ENCODE measurements at places on chromosomes 3 and 15.

GRCh38 chr3:71690341-71690841, 34.8 kb downstream of the EIF4E3 start:
- DNase-seq, result no peak

DNA sequence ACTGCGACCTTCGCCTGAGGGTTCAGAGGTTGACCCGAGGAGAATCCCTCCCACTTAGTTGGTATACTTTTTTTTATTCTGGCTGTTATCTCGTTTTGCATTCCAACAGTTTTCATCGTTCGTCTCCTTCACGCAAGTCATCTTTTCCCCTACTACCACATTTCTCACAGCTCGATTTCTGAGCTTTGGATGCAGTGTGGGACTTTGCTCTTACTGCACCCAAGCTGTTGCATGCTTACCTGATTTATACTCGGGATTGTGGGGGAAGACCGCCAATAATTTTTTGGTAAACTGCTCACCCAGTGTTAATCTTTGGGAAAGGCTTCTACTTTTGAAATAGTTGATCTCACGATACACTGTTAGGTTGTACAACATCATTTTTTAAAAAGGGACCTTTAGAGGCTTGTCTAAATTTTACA, 702 bp downstream of the TBC1D23 start:
- no peak for DNase-seq

DNA sequence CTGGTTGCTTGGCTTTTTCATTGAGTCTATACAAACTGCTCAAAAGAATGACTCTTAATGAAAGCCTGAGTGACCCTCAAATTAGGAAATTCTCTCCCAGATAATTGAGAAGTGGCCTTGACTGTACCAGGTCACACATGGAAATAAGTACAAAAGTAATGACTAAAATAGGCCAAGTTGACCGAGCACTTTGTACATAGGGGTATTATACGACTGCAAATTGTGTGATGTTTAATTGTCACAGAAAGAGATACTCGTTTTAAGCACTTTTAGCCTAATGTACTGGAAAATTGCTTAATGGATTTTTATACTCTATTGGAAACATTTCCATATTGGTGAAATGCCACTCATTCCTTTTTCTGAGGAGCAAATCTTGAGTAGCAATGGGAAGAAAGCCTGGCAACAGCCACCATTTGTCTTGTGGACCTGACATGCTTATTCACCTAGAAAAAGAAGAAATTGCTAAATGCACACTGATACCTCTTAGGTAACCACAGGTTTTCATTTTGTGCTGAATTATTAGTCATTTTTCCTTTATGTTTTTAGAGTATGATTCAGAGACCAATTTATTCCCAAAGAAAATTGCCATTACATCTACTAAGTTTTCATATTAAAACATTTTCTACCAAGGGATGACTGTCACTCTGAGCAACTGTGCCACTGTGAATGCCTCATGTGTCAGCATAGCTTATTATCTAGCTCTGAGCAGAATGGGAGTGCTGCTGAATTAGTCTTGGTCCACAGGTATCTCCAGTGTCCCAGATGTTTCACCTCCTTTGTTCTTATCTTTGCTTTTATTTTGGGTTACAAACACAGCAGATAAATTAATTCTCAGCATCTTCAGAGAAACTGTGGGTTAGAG, 8.9 kb upstream of the PXK start:
- no peak for DNase-seq

DNA sequence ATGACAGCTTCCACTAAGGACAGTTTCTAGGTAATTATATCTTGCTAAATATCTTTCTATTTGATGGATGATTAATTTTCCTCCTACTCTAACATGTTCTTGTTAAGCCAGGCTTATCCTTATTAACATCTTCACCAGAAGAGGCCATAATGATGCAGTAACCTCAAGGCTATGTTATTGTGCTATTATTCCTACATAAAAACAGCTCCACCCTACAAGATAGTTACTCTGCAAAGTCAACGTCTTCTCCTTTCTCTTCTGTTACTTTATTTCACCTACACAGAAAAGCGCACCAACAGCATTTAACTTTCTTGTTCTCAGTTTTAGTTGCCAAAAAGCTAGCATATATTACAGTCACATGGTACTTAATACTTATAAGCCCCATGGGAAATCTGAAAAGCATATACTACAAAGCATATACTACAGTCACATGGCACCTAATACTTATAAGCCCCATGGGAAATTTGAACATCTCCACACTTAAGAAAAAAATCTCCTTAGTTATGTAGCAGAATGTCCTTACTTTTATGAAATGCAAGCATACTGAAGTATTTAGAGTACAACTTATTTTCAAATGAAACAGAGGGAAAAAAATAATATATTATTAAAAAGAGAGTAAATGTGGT, 13.4 kb downstream of the ADAM10 start:
- no peak for DNase-seq

DNA sequence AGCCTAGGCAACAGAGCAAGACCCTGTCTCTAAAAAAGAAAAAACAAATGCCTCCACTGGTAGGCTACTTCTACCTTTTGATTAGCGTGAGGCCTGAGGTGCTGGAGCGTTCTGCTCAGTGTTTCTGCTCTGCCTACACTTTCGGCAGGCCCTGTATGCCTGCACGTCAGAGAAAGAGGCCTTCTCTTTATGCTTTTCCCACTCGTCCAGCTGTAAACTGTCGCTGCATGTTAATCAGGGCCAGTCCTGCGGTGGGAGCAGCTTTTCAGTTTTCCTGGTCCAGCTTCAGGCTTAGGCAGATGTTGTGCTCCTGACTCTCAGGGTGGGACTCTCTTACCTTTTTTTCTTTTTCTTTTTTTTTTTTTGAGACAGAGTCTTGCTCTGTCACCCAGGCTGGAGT, 25.3 kb downstream of the CSPG5 start:
- DNase-seq, result no peak

DNA sequence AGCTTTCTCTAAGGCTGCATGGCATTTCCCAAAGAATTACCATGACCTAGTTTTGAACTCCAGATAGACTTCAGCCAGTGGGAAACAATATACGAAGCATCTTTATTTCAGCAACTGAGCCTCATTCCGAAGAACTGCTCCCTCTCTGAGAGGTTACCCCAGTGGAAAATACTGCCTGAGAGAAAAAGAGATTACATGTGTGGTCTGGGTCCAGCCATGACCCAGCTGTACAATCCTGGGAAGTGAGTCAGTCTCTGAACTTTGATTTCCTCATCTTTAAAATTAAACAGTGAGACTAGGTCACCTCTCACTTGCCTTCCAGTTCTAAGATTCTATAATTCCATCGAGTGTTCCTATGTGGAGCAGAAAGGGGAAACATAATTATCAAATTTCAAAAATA, 42.4 kb downstream of the TNIK start:
- no peak for DNase-seq

- DNase-seq, result no peak
Measured at GRCh38 chr3:66583424-66584040, 82.7 kb upstream of the LRIG1 start.

DNA sequence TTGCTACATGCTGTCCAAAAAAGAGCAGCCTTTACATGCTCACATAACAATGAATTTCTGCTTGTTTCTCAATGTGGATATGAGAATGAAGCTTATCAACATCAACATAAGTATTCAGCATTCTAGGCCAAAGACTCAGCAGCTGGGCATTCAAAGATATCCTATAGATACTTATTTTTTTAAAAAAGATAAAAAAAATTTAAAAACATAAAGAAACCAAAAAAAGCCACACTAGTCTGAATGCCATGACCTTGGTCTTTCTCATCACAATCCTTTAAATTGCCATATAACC, 182.0 kb downstream of the TNIK start:
- no peak for DNase-seq

DNA sequence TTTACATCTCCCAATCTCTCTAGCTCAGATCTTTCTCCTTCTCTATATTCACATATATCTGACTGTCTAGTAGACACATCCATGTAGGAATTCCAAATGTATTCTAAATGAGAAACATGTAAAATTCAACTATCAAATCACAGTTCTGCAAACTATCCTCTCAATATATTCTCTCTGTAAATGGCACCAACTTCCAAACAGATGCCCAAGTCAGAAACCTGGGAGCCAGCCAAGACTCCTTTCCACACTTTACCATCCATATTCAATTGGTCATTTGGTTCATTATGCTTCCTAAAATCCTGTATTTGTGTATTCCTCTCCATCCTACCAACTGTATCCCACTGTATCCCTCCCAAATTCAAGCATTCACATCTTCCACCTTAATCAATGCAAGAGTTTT, 53.0 kb upstream of the INO80 start:
- DNase-seq, result no peak

GRCh38 chr3:44248152-44248551, 6.5 kb downstream of the TOPAZ1 start:
- DNase-seq, result no peak

- DNase-seq, result no peak
Measured at GRCh38 chr3:57161915-57162314, 3.2 kb downstream of the IL17RD start.

DNA sequence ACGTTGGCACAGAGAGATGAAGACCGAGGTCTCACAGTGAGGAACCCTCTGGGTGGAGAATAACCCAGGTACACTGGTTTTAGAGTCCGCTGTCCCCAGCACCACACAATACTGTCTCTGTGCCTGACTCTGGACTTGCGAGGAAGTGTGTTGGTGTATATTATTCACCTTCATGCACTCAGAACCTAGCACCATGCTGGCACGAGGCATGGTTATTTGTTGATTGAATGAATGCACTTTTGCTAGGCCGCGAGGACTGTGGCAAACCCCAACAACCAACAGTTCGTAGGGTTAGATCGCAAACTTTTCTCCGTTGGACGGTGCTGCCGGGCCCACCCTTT, 484 bp upstream of the C3orf52 start:
- no peak for DNase-seq

GRCh38 chr3:157844800-157845565, 261.2 kb downstream of the SHOX2 start:
- DNase-seq, result no peak

GRCh38 chr3:46939578-46940445, 36.7 kb downstream of the CCDC12 start:
- no peak for DNase-seq

GRCh38 chr15:42145546-42146455, 10.6 kb downstream of the PLA2G4F start:
- no peak for DNase-seq

- no peak for DNase-seq
Measured at GRCh38 chr15:81338170-81339007, 14.4 kb upstream of the STARD5 start.

DNA sequence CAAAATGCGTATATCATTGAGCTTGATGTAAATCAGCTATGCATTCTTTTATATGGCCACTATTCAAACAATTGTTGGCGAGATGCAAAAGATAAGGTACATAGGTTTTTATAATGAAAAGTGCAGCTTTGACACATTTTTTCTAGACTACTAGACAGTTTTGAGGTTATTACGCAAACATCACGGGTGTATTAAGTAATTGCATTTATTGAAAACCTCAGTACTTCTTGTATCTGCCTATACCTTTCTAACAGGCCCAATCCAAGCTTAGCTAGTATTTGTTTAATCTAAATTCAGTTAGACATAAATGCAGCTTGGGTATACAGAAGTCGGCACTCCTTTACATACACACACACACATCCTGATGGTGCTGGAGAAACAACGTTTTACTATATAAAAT, 2.7 kb downstream of the SPESP1 start:
- DNase-seq, result no peak

DNA sequence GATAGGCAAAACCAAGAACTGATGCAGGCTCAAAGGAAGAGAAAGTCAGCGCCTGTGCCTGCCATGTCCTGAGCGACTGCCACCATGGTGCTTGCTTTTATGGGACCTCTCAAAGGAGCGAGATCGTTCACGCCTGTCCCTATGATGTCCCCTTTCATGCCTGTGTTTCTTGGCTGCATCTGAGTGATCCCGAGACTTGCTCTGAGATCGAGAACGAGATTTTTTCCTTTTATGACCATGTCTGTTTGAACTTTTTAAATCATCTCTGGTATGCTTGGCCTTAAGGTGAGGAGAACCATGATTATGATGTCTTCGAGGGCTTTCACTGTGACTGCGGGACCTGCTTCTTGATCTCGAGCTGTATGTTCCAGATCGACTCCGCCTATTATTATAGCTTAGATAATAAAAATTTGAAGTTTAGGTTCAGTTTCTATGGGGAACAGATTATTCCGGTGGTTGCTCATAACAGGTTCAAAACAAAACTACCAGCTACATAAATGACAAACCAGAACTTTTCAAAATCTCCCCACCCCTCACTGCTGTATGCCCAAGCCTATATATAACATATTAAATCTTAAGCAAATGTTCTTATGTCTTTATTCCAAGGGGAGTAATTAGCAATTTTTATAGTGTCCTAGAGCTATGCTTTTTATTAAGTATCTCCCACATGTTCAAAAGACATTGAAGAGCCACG, 11.6 kb downstream of the CCNL1 start:
- DNase-seq, result no peak

DNA sequence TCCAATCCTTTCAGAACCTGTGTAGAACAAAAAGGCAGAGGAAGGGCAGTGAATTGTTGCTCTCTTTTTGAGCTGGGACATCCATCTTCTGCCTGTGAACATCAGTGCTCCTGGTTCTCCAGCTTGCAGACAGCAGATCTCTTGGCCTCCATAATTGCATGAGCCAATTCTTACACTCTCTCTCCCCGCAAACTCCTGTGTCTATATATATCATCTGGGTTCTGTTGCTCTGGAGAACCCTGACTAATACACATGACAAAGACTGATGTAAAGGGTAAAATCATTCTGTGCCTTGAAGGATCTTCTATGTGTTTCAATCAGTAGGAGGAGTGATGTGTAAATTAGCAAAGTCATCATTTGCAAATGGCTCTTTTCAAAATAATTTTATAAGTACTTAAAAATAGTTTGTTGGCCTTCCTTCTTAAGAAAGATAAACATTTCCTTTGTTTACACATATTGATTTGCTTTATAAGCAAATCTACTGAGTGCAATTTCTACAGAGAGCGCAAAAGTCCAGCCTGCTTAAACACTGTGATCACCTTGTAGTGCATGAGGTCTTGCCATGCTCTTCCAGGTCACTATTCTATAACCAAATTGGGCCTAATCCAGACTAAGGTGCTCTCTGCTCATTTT, 154.9 kb upstream of the ANKRD28 start:
- no peak for DNase-seq

DNA sequence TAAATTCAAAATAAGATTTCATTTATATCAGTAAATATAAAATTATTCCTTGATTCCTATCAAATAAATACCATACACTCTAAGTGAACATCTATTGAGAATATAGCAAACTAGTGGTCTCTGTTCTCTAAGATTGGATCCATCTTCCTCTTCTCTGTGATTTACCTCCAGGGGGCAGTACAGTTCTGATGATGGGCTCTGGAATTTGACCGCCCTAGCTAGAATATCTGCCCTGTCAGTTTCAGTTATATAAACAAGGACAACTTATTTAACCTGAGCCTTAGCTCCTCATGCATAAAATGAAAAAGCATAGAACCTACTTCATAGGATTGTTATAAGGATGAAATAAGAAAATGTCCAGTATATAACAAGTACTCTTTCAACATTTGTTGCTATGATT, 171.1 kb upstream of the CCDC54 start:
- no peak for DNase-seq

- DNase-seq, result no peak
Measured at GRCh38 chr3:18443665-18444594, 18.8 kb upstream of the SATB1 start.

GRCh38 chr15:49669288-49669687, 48.4 kb downstream of the DTWD1 start:
- DNase-seq, result no peak

- DNase-seq, result no peak
Measured at GRCh38 chr3:190855151-190855550, 7.3 kb downstream of the GMNC start.

- DNase-seq, result no peak
Measured at GRCh38 chr3:112897791-112898190, 51.1 kb upstream of the CD200R1L start.

GRCh38 chr3:100968932-100969906, 24.0 kb downstream of the ABI3BP start:
- no peak for DNase-seq

All from esophagus muscularis mucosa (tissue), 4 donors.